ENCODE measurements at places on chromosomes 13 and 19. TPM values are rescaled to one million over a fixed set of nuclear protein-coding genes. Genes with fewer than 3 reads are reported as not detected.

DNA sequence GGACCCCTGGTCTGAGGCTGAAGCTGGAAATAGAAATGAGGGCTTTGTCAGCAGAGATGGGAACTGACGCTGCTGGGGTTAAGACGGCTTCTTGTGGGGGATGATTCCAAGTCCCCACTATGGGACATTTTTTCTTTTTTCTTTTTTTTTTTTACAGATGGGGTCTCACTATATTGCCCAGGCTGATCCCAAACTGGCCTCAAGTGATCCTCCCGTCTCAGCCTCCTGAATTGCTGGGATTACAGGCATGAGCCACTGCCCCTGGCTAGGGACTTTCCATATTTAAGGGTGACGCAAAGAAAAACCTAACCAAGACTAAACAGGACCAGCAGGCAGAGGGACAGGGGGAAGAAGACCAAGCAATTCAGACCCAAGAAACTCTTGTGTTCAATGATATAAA lies 10.0 kb downstream of the LRFN3 start:
- no peak for DNase-seq

- DNase-seq, result peak; percentile 18
These were observed 1.9 kb upstream of the GPI start for GRCh38 chr19:34363094-34363493.

DNA sequence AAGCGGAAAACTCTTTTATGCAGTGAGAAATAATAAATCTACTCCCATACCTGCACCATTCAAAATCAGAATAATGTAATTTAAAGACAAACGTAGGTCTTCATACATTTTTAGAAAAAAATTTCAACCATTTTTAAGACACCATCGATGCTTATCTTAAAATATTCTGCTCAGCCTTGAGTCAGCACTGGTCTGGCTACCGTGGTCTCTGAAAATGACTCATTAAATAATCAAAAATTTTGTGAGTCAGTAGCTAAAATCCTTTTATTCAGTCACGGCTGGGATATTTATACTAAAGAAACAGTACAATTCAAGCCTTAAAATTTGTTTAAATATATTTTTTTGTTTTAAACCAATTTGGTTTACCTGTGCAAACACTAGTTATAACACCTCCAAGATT lies 2862.8 kb upstream of the PCDH20 start:
- peak; percentile 42 for DNase-seq

- DNase-seq, result no peak
These were observed 45.0 kb upstream of the LRCH1 start for GRCh38 chr13:46507981-46508380.

GRCh38 chr13:61685682-61686012 lies 270.0 kb upstream of the PCDH20 start:
- no peak for DNase-seq

DNA sequence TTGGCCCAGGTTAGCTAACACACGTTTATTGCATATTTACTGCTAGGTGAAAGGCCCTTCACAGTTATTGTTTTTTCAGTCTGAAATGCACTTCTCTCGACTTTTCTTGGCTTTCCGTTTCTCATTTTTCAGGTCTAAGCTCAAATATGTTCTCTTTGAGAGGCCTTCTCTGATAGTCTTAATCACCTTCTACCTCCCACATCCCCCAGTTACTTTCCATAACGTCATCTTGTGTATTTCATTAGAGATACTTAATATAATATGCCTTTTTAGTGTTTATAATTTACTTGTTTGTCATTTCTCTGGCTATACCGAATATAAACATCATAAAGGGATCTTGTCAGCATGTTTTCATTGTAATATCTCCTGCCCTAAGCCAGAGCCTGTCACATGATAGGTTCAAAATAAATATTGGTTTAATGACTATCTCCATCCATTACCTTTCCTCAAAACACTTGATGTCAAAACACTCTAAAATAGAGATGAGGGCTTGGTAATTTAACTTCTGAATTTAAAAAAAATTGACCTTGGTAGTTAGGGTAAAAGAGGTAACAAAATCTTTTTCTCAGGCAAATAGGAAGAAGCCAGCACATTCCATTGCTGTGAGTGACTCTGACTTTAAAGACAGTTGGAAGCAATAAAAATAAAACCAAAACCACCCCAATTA lies 168.6 kb upstream of the RFC3 start:
- DNase-seq, result no peak

The RDH13 gene
- 31.9 TPM for total RNA-seq

The PAK4 gene
- 28.7 TPM for total RNA-seq

The FCAR gene
- total RNA-seq, result not detected
